ENCODE measurements at places on chromosomes 13 and 19. TPM values are rescaled to one million over a fixed set of nuclear protein-coding genes. Genes with fewer than 3 reads are reported as not detected.

ADGRE1 gene
- not detected for total RNA-seq

KRTDAP gene
- not detected for total RNA-seq

PNMA8A gene
- 0.10 TPM for total RNA-seq

HCN2 gene
- 1.6 TPM for total RNA-seq

IZUMO2 gene
- not detected for total RNA-seq

SPTBN4 gene
- total RNA-seq, result not detected

ZNF575 gene
- 0.65 TPM for total RNA-seq

ATP1A3 gene
- total RNA-seq, result not detected

TTC9B gene
- total RNA-seq, result not detected

RYR1 gene
- total RNA-seq, result under 0.01 TPM

LILRA5 gene
- total RNA-seq, result not detected

Measured in vein endothelial cell (primary cell).